Inflammatory macrophage (primary cell): ENCODE measurements at places on chromosomes 4 and X.

DNA sequence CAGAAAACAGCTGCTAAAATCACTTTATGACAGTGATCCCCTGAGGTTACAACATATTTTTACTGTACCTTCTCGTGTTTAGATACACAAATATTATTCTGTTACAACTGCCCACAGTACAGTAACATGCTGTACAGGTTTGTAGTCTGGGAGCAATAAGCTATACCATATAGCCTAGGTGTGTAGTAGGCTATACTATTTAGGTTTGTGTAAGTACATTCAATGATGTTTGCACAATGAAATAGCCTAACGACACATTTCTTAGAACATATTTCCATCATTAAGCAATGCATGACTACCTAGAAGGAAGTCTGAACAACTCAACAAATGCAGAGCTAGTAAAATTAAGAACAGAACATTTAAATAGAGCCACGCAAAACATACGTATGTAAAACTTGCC, 112.7 kb downstream of the ZAR1 start:
- DNase-seq: no peak

DNA sequence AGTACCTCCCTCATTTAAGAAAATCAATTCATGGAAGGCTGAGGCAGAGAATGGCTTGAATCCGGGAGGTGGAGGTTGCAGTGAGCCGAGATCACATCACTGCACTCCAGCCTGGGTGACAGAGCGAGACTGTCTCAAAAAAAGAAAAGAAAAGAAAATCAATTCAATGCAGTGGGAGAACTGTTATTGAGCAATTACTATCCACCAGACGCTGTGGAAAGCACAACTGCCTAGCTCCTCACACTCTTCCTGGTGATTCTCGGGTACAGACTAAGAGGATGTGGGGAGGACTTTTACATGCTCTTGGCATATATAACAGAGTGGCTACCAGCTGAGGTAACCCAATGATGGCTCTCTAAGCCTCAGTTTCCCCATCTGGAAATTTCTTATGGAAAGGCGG, 2.7 kb upstream of the TMSB4X start:
- DNase-seq: peak; percentile 45

GRCh38 chrX:10433296-10433965, 187.0 kb downstream of the MID1 start:
- no peak for DNase-seq

DNA sequence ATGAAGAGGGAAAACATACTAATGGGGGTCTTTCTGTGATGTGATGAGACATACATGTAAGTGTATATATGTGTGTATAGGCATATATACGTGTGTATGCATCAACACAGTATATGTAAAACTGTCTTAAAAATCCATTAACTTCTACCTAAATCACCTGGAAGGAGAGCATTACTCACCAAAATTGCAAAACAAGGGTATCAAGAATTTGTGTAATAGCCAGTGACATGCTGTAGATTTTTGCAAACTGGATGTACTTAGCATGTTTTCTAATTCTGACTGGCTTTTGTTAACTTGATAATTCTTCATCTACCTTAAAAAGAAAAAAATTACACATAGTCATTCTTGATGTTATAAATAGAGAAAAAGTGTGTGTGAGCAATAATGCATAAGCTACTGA, 104.7 kb downstream of the PRRG1 start:
- DNase-seq: no peak

GRCh38 chrX:15016051-15016450, 142.8 kb downstream of the MOSPD2 start:
- no peak for DNase-seq

DNA sequence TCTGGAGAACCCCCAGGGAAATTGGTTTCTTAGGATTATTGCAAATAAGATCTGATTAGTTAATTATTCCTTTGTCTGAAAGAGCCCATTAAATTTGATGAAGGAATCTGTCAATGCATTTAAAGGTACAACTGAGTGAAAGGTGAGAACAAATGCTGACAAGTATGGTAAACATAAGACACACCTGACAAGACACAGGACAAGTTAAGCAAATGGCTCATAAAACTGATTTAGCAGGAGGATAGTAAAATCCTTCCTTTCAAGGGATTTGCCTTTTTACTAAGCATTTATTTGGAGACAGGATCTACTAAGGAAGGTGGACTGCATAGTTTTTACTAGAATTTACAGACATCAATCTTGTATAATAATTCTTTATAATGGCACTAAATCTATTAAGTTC, 553.9 kb downstream of the SPRY1 start:
- no peak for DNase-seq

GRCh38 chrX:19883878-19884277, 3.5 kb downstream of the SH3KBP1 start:
- DNase-seq: no peak

DNA sequence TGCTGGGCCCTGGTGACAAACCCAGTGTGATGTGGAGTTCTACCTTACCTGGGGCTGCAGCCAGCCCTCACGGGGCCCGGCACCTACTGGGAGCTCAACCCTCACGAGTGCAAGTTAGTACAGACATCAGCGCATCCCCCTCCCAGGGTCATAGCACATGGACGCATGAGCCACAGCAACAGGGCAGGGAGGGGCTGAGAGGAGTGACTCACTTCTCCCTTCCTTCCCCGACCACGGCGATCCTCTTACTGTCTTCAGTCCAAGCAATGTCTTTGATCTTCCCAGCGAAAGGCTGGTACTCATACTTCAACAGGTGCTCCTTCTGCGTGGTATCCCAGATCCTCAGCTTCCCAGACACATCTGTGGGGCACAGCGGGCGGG, 17.8 kb downstream of the WDR1 start:
- DNase-seq: no peak

DNA sequence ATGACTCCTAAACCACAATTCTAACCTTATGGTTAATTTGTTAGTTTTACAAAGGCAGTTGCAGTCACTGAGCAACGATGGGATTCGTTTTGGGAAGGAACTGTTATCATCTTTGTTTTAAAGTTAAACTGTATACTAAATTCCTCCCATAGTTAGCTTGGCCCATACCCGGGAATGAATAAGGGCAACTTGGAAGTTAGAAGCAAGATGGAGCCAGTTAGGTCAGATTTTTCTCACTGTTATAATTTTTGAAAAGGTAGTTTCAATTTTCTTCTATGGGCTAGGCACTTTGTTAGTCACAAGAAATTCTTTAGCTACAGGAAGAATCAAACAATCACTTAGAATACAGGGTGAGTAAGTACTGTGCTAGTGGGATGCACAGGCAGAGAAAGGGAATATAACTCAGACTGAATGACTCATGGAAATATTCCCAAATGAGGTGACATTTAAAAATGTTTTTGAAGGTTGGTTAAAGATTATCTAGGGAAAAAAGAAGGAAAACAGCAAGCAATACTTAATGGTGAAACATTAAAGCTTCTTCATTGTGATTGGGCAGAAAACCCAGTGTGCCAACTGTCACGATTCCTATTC, 153.6 kb downstream of the MAGEB17 start:
- DNase-seq: no peak

DNA sequence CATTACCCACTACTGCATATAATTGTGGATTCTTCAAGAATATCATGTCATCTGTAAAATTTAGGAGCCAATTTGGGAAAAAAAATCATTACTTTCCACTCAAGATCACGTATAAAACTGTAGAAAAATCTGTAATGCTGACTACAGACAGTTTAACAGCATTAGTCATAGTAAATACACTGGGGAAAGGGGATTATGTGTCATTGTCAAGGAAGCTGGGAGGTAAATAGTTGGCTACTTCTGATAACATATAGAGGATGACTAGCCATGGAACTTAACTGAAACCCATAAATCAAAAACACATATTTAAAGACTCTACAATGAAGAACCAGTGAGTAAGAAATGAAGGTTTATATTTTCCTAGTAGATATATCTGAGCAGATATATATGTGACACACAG, 1666.4 kb upstream of the IGFBP7 start:
- no peak for DNase-seq

- DNase-seq: peak; percentile 19
Measured at GRCh38 chrX:1273896-1274295, 5.3 kb downstream of the CSF2RA start.

GRCh38 chrX:18119856-18120255, 100.8 kb downstream of the BEND2 start:
- no peak for DNase-seq

DNA sequence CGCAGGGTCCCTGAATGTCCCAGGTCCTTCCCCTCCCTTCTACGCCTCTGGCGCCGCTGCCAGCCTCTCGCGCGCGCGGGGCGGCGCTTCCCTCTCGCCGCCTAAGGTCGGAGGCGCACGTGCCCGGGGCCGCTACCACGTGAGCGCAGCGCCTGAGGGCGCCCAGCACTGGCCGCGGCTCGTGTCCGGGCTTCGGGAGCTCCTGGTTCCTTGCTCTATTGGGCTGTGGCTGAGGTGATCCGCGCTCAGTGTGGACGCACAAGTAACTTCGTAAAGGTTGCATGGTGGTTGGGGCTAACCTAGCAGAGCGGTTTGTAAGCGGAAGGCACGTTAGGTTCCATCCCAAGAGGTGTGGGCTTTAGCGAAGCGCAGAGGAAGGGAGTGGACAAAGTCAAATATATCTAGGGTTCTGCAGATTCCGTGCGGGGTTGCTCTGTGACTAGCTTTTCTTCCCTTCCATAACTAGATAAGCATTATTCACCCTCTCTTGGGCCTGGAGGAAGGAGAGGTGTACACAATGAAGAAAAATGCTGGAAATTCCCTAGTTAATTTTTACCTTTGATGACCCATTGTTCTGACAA, 1.8 kb downstream of the TLL1 start:
- no peak for DNase-seq
